ENCODE measurements at places on chromosomes 3 and 15.
A peak's percentile ranks its signal among the peaks of the same experiment; 100 is the strongest.

GRCh38 chr3:171622126-171622525, 161.9 kb upstream of the TNIK start:
- no peak for DNase-seq

DNA sequence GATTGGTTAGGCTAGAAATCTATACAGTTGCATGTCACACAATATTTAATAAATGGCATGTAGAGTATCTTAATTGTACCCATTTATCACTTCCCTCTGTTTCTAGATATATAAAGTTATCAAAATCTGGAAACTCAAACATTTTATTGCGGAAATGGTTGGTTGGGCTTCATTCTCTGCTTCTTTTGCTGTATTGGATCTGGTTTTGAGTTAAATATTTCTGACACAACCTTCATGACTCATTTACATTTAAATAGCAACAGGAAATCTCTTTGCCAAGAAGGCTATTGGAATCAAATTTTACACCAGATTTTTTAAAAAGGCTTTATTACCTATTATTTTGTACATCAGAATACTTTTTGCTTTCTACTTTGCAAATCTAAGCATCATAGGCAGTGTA, 153.8 kb downstream of the EBLN2 start:
- peak; percentile 75 for DNase-seq

GRCh38 chr3:18258492-18258891, 166.6 kb downstream of the SATB1 start:
- DNase-seq: no peak

GRCh38 chr15:70447928-70448698, 315.2 kb downstream of the UACA start:
- no peak for DNase-seq

DNA sequence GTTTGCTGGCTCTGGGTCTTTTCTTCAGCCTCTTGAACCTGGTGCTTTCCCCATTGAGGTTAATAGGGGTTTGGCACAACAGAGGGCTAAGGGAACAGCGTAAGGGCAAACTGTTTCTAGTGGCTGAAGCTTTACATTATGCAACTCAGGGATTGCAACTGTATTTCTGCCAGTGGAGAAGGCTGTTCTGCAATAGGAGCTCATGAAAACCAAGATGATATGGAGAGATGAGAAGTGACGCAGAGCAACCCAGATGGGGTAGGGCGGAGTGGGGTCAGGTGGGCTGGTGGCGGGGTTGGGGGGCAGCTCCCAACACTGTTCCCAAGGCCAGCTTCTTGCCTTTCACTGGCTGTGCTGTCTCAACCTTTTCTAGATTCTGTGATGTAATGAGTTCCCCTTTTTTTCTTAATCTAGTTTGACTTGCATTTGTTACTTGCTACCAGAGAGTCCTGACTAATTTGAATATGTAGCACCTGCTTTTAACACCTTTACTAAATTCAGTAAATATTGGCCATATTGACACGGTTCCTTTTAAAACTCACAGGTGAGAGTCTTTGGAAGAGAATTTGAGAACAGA, 7.2 kb downstream of the GXYLT2 start:
- DNase-seq: peak; percentile 9

DNA sequence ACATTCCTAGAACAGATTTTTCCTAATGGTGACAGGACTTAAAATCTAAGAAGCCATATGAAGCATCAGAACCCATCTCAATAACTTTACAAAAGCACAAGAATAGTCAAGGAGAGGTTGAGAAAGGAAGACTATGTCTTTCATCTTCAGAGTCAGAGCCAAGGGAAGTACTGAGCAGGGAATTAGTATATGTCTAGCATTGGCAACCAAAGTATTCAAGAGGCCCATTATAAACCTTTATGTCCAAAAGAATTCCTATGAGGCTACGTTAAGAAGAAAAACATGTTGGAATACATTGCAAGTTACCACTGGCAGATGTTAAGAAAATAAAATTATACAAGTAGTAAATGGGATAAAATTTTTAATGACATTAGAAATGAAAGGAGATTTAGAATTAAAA, 150.5 kb downstream of the MAGI1 start:
- DNase-seq: no peak

- DNase-seq: no peak
Measured at GRCh38 chr3:58032186-58032585, 24.0 kb downstream of the FLNB start.

DNA sequence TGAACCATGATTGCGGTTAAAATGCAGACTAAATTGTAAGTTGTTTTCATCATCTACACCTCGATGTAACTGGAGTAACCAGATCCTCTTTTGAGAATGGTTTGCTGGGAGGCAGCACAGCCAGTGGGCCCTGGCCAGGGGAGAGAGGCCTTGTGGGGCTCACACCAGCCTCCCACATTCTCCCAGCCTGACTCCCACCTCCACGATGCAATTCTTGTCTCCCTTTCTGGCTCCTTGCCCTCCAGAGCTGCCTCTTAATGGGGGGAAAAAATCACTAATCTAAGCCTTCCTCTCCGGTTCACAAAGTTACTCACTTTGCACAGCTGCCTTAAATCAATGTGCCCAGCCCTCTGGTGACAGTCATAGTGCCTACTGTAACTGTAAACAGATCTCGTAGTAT, 17.9 kb upstream of the PAQR5 start:
- peak; percentile 34 for DNase-seq

Measured in adipocyte (in vitro differentiated cells).